ENCODE measurements at places on chromosomes 6 and 20.

DNA sequence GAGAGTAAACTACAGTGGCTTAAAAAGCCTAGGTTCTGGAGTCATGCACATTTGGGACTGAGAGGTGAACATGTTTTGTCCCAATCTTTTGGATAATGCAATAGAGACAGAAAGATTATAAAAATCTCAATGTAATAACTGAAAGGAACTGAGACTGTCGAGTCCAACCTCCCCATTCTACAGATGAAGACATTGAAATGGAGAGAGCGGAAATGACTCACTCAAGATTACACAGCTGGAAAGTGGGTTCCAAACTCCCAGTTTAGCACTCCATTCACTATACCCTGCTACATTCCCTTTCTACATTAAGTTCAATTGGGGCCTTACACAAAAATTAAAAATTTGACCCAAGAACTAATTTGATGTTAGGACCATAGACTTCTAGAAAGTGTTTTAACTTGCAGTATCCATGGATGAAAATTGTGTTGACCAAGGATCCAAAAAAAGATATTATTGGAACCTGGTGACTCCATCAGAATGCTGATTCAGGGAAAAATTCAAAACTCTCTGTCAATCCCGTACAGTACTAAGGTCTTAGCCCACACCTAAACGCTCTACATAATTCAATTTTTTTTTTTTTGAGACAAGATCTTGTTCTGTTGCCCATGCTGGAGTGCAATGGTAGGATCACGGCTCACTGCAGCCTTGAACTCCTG is 1.5 kb upstream of the ILRUN start:
- no peak for DNase-seq

GRCh38 chr6:3386374-3386857 is 70.4 kb downstream of the SLC22A23 start:
- no peak for DNase-seq

DNA sequence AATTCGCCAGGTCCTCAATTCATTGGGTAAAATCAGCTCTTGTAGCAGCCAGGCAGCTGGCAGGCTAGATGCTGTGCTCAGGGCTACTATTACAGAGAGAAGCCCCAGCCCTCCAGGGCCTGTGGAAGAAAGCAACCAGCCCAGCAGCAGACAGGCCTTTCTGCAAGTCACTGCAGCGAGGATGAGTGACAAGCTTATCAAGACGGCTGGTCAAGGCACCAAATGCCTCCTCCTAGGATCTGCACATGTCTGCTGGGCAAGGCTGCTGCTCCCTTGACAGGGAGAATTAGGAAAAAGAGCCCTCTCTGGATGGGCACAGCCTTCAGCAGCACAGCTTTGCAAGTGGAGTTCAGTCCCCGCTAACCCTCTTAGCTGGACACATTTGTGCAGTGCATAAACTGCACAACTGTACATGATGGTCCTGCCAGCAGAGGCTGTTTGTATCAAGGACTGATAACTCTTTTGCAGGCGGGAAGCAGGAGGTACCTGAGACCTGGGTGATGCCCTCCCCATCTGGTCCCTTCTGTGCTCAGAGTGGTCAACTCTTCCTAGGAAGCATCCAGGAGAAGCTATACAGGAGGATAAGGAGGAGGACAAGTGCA is 89.9 kb downstream of the CDC5L start:
- no peak for DNase-seq

GRCh38 chr6:36608788-36609563 is 14.8 kb downstream of the SRSF3 start:
- DNase-seq: no peak

DNA sequence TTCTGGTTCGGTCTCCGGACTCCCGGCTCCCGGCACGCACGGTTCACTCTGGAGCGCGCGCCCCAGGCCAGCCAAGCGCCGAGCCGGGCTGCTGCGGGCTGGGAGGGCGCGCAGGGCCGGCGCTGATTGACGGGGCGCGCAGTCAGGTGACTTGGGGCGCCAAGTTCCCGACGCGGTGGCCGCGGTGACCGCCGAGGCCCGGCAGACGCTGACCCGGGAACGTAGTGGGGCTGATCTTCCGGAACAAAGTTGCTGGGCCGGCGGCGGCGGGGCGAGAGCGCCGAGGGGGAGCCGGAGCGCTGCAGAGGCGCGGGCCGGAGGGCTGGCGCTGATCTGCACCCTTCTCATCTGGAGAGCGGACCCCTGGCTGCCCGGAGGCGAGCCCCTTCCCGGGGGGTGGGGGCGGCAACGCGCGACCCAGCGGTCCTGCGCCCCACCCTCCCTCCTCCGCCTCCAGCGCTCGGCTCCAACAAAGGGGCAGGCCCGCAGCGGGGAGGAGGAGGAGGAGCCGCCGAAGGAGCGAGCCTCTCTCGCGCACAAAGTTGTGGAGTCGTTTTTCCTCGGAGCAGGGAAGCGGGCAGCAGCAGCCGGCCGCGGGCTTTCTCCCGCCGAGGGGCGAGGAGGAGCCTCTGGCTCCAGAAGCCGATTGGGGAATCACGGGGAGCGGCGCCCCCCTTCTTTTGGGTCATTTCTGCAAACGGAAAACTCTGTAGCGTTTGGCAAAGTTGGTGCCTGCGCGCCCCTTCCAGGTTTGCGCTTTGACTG is at the start of gene UTRN:
Gene UTRN, plus strand, starts transcription at position 553 of the 765 bp plus-strand sequence. CDS start 6,494 bp downstream, outside the sequence.
- DNase-seq: peak; percentile 94
